ENCODE measurements at places on chromosomes 1 and 21.

GRCh38 chr1:45544530-45544929 lies 6.1 kb upstream of the AKR1A1 start:
- no peak for DNase-seq

- no peak for DNase-seq
Measured at GRCh38 chr1:113517983-113518382, 127.7 kb downstream of the MAGI3 start.

- DNase-seq, result no peak
Measured at GRCh38 chr1:239841631-239842030, 250.1 kb upstream of the FMN2 start.

DNA sequence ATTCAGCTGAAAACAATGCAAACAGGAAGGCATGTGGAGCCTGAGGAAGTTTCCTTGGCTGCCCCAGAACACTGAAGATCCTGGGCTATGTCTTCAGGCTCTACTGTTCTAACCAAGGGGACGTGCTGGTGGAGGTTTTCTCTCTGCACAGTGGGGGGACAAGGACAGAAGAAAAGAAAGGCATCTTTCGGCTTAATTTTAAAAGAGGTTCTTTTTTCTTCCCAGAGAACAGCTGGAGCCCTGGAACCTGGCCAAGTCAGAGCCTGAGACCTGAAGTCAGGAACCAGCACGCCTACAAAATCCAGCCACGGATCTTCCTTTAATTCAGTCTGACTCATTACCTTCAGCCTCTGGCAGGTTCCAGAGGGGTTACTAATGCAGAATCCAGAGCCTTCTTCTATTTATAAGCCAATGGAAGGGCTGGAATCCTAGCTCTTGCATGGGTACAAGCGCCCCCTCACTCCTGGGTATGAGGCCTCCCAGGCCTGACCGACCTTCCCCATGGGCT lies 19.8 kb downstream of the CTNNBIP1 start:
- DNase-seq, result no peak

DNA sequence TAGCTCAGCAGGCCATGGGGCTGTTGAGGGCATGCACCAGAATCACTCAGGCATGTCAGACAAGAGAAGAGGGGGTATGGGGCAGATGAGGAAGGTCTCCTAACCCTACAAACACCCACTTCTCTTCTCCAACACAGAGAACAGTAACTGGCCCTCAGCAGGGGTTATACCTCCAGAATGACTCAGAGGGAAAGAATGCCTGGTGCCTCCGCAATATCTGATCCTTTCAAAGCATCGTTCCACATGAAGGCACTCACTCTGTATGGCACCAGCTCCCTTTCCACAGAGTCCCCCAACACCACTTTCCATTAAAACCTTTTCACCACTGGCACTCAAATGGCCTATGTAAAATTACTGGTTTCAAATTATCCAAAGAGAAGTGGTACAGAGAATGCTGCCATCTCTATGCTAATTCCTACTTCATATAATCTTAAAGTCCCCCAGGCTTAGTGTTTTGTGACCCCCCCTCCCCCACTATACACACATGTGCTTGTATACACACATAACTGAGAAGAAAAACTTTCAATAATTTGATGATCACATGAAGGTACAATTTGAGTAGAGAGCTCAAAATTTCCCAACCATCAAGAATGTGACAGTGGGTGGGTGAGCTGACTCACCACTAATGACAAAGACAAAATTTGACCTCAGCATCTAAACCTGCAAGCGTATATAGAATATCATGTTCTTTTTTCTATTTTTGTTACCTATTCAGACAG lies 91.5 kb downstream of the SIPA1L2 start:
- DNase-seq, result peak; percentile 83

- DNase-seq, result no peak
Measured at GRCh38 chr1:163596541-163597258, 274.9 kb downstream of the NUF2 start.

DNA sequence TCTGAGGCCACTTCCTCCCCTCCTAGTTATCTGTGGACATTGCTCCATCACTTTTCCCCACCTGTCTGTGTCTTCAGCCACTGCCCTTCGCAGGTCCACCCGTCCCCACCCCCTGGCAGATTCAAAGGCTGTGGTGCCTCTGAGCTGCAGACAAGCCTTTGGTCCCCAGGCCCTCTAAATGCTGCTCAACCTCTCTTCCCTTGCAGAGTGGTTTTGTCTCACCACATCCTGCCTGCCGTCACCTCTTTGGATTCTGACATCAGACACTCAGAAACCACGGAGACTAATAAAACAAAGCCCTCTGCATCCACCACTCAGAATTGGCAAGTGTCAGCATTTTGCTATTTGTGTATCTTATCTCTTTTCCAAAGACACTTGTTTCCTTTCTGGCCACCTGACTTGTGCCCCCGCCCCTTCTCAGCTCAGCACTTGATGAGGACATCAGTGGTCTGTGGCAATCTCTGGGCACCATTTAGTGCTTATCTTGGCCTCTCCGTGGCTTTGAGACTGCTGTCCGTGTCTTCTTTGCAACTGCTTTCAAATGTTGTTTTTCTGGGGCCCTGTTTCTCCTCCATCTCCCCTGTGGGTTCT lies 7.7 kb downstream of the CNIH3 start:
- DNase-seq, result peak; percentile 58

DNA sequence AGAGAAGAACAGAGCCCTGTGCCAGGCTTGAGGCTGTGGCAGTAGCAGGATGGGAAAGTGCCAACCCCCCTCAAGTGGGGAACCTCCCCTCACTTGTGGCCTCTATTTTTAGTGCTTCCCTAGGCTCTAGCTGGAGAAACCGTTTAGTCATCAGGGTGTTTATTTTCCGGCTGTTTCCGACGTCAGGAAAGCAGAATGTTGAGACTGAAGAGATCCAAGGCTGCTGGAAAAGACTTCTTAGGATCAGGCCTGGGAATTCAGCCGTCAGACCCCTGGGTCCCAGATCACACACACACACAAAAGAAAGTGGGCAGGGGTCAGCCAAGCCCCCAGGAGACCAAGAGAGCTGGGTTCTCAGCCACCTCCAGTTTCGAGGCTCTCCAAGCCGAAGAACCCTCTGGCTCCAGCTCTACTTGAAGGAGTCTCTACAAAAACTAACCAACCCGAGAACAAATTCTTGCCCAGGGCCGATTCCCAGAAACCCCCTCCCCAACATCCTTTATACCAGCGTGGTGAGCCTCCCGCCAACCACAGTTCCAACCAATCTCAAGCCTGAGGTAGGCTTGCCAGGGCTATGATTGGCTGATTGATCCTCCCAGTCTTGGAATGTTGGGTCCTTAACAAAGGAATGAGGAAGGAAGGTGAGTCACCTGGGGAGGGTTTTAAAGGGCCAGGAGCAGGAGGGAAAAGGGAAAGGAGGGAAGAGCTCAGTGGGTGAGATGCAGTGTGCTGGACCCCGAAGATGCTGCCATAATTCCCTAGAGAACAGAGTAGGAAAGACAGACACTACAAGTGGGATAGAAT lies 2.5 kb upstream of the MEF2D start:
- no peak for DNase-seq

GRCh38 chr1:27314169-27314568 lies 7.8 kb upstream of the TMEM222 start:
- no peak for DNase-seq

GRCh38 chr1:78145105-78145580 lies 99.4 kb downstream of the GIPC2 start:
- no peak for DNase-seq

- DNase-seq, result no peak
Measured at GRCh38 chr1:47761974-47762373, 235.2 kb downstream of the TRABD2B start.

DNA sequence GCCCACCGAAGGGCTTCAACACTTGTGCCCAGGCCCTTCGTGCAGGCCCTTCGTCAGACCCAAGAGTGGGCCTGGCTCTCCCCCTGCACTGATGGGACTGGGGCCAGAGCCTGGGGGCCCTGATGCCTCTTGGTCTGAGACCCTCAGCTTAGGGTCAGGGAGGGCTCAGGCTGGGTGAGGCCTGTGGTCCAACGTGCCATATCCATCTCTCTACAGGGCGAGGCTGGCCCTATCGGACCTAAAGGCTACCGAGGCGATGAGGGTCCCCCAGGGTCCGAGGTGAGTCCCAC lies 15.6 kb downstream of the COL6A1 start:
- DNase-seq, result no peak

GRCh38 chr1:245378311-245378722 lies 223.5 kb downstream of the KIF26B start:
- no peak for DNase-seq

DNA sequence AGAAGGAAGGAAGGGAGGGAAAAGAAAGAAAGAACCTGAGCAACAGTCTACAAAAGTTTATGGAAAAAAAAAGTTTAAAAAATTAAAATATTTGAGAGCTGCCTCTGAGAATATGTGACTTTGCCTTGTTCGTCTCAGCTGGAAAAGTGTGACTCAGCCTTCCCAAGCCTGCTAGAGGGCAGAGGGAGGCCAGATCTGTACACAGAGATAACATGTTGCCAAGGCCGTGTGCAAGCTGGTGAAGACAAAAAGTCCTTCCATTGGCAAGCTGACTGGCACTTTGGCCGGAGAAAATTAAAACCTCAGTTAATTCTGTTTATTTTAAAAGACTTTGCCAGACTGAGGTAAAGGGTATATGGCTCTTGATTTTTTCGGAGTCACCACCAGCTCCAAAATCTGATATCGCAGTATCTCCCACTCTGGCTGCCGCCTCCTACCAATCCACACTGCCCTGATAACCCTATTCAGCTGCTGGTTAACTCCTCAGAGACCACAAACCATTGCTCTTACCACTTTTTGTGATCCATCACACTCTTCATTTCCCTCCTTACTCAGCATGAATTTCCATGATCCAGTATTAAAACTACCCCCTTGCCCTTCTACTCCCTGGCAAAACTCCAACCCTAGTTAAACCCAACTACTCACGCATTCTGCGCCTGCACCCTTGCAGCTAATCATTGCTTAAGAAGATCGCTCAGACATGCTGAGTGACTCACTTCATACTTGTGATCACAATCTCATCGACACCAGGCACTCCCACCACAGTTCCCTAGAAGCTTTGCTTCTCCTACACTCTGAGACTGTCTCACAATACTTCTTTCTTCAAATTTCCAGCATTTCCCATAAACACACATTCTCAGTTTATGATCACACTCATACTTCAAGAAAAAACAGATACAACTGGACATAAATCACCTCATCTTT lies 5.7 kb upstream of the PPP1R15B start:
- DNase-seq, result no peak

DNA sequence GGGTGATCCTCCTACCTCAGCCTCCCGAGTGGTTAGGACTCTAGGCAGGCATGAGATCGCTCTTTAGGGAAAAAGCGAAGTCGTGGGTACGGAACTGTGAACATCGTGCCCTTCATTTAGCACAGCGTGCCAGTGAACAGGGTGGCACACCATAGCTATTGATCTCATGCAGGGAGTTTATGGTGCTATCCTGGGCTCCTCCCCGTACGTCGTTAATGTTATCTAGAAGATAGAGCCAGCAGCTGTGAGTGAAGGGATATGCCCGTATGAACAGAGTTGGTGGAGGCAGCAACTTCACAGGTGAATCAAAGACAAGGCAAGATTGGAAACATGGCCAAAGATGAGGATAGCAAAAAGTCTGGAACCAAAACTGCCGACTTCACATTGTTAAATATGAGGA lies 11.2 kb downstream of the CLCN6 start:
- no peak for DNase-seq

- no peak for DNase-seq
Measured at GRCh38 chr1:180243517-180244221, 13.6 kb downstream of the LHX4 start.

DNA sequence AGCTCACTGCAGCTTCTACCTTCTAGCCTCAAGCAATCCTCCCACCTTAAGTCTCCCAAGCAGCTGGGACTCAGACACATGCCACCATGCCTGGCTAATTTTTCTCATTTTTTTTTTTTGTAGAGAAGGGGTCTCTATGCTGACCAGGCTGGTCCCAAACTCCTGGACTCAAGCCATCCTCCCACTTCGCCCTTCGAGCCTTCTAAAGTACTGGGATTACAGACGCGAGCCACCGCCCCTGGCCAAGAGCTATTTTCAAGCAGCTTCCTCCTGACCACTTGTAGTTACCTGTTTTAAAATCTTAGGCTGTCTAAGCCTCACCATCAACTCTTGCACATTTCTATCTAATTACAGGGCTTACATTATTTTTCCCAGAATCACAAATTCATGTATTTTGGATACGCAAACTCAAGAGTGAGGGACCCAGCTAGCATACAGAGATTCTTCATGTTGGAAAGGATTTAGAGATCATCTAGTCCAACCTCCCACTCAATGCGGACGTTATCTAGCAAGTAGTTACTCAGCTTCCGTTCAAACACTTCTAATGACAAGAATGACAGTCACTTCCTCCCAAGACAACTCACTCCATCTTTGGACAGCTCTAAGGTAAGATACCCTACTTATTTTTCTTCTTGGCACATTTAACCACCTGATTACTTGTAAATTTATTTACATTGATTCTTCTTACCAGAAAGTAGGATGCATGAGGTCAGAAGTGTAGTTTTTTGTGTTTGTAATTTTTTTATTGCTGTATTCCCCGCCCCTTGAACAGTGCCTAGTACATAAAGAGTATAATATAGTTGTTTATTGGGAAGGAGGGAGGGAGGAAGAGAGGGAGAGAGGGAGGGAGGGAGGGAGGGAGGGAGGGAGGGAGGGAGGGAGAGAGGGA lies 65.4 kb downstream of the LUZP1 start:
- DNase-seq, result no peak

GRCh38 chr1:175794586-175794985 lies 51.2 kb upstream of the TNR start:
- no peak for DNase-seq

- DNase-seq, result no peak
Measured at GRCh38 chr1:6574818-6575217, 5.0 kb upstream of the ZBTB48 start.

DNA sequence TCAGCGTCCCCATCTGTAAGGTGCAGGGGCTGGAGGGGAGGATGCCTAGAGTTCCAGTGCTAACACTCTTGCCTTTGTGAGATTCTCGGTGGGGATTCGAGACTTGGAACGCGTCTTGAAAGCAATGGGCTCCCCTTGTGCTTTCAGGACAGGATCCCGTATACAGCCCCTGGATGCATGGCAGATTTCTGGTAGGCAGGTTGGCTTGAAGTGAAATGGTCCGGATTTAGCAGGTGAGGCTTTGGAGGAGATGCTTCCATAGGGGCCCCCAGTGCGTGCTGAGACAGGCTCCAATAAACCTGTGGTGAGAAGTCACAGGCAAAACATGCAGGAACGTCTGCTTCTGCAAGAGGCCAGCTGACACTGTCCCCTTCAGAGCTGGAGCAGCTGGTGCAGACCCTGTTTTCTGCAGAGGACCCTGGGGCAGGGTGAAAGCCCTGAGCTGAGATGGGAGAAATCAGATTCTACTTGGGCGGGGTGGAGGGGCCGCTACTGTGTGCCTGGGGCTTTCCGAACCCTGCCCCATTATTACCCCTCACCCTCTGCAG lies 270.4 kb downstream of the PTPRU start:
- no peak for DNase-seq

DNA sequence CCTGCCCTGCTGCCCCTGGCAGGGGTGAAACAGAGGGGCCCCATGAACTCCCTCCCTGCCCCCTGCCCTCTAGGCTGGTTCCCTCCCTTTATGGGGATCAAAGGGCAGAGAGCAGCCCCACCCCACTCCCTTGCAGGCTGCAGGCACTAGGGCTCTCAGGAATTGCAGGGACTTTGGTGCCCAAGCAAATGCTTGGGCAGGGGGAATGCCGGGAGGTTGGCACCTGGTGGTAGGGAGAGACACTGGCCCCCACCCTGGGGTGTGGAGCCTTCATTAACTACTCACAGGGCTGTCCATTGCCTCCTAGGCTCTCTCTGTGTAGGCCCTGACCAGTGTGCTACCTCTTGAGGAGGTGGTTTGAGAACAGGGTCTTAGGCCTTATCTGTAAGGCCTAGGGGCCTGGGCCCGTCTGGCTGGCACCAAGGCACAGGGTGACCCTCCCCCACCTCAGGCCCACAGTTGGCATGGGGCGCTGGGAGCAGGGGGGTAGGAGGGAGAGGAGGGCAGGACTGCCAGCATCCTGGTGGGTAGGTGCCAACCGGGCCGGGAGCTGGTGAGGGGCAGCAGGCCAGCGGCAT lies 4.7 kb downstream of the ZBTB7B start:
- DNase-seq, result no peak
